Activated CD4-positive, alpha-beta T cell treated with anti-CD3 and anti-CD28 coated beads, Interleukin-2, amount 50 U/mL, for 24 hours (primary cell): ENCODE measurements at places on chromosomes 13 and 19.

GRCh38 chr13:51241720-51242119 lies 19.5 kb downstream of the FAM124A start:
- no peak for DNase-seq

GRCh38 chr13:111025310-111025709 lies 89.8 kb upstream of the ARHGEF7 start:
- no peak for DNase-seq

GRCh38 chr13:21009036-21009435 lies 52.4 kb downstream of the LATS2 start:
- DNase-seq: no peak

DNA sequence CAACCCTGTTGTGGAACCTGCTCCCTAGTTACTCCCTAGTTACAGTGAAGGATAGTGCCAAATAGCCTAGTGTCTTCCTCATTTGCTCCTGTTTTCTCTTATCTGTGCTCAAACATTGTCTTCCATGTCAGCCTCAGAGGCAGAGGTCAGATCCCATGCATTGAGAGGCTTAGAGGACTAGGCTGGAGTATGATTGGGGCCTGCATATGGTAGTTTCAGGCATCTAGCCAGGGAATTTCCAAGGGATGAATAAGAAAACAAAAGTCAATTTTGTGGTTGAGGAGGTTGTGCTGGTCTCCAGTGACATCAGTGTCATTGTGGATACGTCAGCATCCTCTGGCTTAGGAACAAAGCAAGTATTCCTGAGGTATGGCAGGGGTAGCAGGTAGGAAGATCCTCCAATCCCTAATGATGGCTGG lies 9.4 kb downstream of the ZNF546 start:
- DNase-seq: no peak

- no peak for DNase-seq
Measured at GRCh38 chr13:36973621-36974295, 25.4 kb downstream of the ALG5 start.

DNA sequence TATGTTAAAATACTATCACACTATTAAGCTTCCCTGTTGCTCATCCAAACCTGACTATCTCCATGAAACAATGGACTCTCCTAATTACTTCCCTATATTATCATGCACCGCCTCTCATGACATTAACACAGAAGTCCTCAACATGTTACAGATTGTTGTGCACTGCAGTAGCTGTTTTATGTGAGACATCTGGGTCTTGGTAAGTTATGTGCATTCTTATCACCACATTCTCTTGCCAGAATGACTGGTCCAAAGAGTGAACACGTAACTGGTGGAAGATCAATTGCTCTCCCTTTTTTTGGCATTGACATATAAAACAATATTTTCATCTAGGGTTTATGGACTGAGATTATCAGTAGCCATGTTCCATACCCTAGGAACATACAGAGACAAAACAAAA lies 59.4 kb downstream of the POSTN start:
- no peak for DNase-seq

- no peak for DNase-seq
Measured at GRCh38 chr13:50378509-50379044, 363.3 kb downstream of the KCNRG start.

DNA sequence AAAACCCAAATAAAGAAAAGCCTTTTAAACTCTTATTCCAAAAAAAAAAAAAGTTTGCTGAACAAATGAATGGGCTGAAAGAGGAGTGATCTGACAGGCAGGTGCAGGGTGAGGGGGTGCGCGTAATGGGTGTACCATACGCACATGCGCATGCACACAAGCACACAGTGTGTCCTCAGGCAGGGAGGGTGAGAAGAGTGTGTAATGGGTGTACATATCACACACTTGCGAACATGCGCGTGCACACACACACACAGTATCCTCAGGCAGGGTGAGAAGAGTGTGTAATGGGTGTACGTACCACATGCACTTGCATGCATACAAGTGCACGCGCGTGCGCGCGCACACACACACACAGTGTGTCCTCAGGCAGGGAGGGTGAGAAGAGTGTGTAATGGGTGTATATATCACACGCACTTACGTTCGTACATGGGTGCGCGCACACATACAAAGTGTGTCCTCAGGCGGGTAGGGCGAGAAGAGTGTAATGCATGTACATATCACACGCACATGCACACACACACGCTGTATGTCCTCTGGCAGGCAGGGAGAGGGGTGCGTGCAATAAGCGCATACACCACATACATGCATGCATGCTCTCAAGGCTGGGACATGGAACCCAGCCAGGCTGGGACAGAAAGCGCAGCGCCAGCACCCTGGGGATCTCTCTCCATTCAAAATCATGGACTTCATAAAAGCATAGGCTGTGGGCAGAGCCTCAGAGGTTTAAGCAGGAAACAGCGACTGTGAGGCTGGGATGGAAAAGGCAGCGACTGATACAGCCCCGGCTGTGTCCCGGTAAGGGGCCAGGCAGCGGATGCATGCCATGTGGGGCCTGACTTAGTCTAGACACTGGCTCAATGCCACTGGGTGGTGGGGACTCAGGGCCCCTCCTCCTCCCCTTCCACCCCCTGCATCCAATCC lies 70.4 kb downstream of the CEBPG start:
- no peak for DNase-seq

DNA sequence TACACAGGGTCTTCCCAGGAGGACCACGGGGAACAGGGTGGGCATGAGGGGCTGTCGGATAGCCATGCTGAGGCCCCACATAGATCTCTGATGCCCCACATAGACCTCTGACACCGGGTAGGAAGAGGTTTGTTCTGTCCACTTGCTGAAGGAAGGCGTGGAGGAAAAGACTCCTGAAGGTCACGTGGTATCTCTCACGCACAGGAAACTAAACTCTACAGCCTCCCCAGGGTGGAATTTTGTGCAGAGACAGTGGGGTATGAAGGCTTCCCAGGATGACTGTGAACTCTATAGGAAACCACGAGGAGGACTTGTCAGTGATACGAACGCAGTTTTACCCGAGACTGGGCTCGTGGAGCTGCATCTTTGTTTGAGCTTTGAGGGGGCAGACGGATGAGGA lies 2.8 kb downstream of the EVI5L start:
- no peak for DNase-seq

DNA sequence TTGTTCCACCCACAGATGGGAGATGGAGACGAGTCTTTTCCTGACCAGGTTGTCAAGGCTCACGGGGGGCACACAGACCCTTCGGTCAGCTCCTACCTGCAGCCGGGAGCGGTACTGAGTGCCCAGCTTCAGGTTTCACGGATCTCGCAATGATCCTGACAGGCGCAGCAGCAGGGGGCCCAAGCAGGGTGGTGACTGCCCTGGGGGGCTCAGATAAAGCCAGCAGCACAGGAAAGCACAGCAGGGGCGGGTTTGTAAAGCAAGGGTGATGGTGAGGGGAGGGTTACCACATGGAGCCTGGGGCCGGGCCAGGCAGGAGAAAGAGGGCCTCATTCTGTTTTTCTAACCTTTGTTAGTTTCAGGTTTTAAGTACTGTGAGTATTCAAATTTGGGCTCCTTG lies 41.7 kb upstream of the ATP11A start:
- DNase-seq: no peak

- no peak for DNase-seq
Measured at GRCh38 chr13:28494778-28495537, at the start of gene FLT1. Gene FLT1 (minus strand): TSS chr13:28495128. CDS start chr13:28494843, 285 bp downstream.

GRCh38 chr19:8459095-8459494 lies 14.3 kb downstream of the HNRNPM start:
- no peak for DNase-seq

- no peak for DNase-seq
Measured at GRCh38 chr19:35908010-35908441, at the start of gene TYROBP. Gene TYROBP (minus strand): TSS chr19:35908295. CDS start chr19:35908228, 67 bp downstream.
